ENCODE measurements at places on chromosomes 4 and X.

DNA sequence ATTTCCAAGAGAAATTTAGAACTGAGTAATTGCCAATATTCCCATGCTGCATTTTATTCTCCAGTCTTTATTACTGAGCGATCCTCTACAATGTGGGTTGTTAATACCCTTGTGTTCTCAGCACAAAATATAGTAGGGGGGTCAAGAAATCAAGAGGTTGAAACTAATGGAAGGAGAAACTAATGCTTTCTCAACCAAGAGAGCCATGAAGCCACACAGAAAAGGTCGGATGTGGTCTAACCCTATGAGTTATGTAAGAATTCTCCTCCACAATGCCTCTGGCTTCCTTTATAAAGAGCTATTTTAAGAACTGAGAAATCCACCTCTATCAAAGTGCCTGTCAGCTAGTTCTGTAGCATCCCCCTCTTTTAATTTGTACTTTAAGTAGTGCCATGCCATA, 268.5 kb downstream of the CHIC1 start:
- no peak overlapping the region for H3K27ac ChIP-seq
- H3K27me3 ChIP-seq: no peaks in the 10 kb centered on the region
- no peak overlapping the region for H3K4me3 ChIP-seq
- DNase-seq: no peak
- no peaks in the 10 kb centered on the region for H3K36me3 ChIP-seq

GRCh38 chr4:72701987-72702819, 133.2 kb upstream of the ADAMTS3 start:
- no peaks in the 10 kb centered on the region for H3K27me3 ChIP-seq
- peak overlapping the region; percentile 74 for H3K4me3 ChIP-seq
- no peaks in the 10 kb centered on the region for H3K36me3 ChIP-seq
- peaks cover 5% of the 10 kb centered on the region for H3K4me1 ChIP-seq

GRCh38 chrX:119981286-119982070, 37.9 kb upstream of the NKAP start:
- H3K27me3 ChIP-seq: peaks cover 4% of the 10 kb centered on the region
- no peak overlapping the region for H3K27ac ChIP-seq
- DNase-seq: no peak
- H3K4me3 ChIP-seq: no peak overlapping the region
- H3K36me3 ChIP-seq: no peaks in the 10 kb centered on the region
- no peaks in the 10 kb centered on the region for H3K4me1 ChIP-seq

- H3K36me3 ChIP-seq: peaks cover 20% of the 10 kb centered on the region
- H3K4me3 ChIP-seq: no peak overlapping the region
- no peaks in the 10 kb centered on the region for H3K4me1 ChIP-seq
These were observed 8.3 kb downstream of the PPM1K start for GRCh38 chr4:88275949-88276515.

GRCh38 chrX:111164728-111165127, 68.7 kb downstream of the PAK3 start:
- H3K27me3 ChIP-seq: peaks cover 3% of the 10 kb centered on the region
- peaks cover 6% of the 10 kb centered on the region for H3K4me1 ChIP-seq
- H3K27ac ChIP-seq: no peak overlapping the region
- peak; percentile 35 for DNase-seq

- H3K4me3 ChIP-seq: no peak overlapping the region
- DNase-seq: peak; percentile 50
- peaks cover 2% of the 10 kb centered on the region for H3K36me3 ChIP-seq
- no peak overlapping the region for H3K27ac ChIP-seq
- no peaks in the 10 kb centered on the region for H3K4me1 ChIP-seq
- no peaks in the 10 kb centered on the region for H3K27me3 ChIP-seq
These were observed 10.5 kb downstream of the PPAT start for GRCh38 chr4:56424697-56425514.

DNA sequence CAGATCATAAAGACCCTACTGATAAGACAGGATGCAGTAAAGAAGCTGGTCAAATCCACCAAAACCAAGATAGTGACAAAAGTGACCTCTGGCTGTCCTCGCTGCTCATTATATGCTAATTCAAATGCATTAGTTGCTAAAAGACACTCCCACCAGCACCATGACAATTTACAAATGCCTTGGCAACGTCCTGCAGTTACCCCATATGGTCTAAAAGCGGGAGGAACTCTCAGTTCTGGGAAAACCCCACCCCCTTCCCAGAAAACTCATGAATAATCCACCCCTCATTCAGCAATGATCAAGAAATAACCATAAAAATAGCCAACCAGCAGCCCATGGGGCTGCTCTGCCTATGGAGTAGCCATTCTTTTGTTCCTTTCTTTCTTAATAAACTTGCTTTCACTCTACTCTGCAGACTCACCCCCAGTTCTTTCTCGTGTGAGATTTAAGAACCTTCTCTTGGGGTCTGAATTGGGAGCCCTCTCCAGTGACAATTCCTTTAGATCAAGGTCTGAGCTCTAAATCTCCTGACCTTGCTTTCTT, 217.1 kb upstream of the STS start:
- DNase-seq: no peak
- H3K4me1 ChIP-seq: no peaks in the 10 kb centered on the region
- no peaks in the 10 kb centered on the region for H3K36me3 ChIP-seq
- H3K27ac ChIP-seq: no peak overlapping the region
- H3K27me3 ChIP-seq: no peaks in the 10 kb centered on the region

- no peaks in the 10 kb centered on the region for H3K36me3 ChIP-seq
- H3K27ac ChIP-seq: no peak overlapping the region
- H3K27me3 ChIP-seq: no peaks in the 10 kb centered on the region
- H3K4me3 ChIP-seq: no peak overlapping the region
- DNase-seq: no peak
- peaks cover 34% of the 10 kb centered on the region for H3K4me1 ChIP-seq
These were observed 47.5 kb upstream of the TRIM2 start for GRCh38 chr4:153156721-153157120.

GRCh38 chr4:16264798-16265197, 38.5 kb upstream of the TAPT1 start:
- H3K4me3 ChIP-seq: no peak overlapping the region
- peaks cover 6% of the 10 kb centered on the region for H3K4me1 ChIP-seq
- no peaks in the 10 kb centered on the region for H3K36me3 ChIP-seq
- H3K27ac ChIP-seq: no peak overlapping the region
- peak; percentile 61 for DNase-seq
- no peaks in the 10 kb centered on the region for H3K27me3 ChIP-seq

DNA sequence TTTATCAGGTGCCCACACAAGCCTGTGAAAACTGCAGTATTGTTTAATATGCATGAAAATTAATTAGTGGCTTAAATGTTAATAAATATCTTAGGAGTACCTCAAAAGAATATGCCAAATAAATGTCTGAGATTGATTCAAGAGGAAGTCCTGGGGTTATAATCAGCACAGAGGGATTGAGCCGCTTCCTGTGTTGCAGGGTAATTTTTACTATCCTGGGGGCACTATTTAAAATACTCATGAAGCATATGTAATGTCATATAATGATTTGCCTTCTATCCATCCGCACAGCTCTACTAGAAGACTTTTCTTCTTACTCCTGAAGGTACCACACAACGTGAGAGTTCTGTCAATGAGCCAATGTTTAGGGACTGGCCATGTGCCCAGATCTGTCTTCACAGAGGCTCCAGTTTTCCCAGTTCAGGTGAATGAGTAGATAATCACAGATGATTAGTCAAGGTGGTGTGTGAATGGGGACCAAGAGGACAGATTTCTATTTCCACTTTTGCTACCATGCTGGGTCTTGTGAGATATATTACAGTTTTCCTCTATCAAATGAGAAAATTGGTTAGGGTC, 233.3 kb downstream of the USP46 start:
- no peak overlapping the region for H3K4me3 ChIP-seq
- DNase-seq: no peak
- no peaks in the 10 kb centered on the region for H3K4me1 ChIP-seq
- no peaks in the 10 kb centered on the region for H3K36me3 ChIP-seq
- no peak overlapping the region for H3K27ac ChIP-seq

DNA sequence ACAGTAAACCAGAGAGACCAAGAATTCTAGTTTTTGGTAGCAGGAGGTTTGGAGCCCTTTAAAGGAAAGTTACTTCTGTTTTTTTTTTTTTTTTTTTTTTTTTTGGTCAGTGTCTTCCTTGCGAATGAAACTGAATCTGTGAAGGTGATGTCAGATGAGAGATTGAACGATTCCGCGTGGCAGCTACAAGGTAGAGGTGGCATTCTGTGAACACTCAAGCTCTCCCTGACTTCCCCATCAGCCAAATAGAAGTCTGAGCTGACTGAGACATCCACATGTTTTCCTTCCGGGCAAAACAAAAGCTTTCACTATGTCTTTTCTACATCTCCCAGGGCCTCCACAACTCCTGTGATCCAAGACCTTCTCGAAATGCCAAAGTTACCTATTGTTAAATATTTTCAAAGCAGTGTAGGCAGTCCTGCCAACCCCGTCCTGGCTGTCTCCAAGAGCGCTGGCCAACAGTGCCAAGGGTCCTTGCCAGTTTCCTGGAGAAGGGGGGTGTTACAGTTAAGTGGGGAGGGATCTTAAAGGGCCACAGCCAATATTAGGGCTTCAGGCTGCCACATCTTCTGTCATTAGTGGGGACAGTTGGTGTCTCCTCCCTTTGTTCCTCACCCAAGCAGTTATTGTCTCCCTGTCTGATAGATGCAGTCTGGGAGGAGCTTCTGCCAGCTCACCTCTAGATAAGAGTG, 102.9 kb upstream of the SLC34A2 start:
- no peaks in the 10 kb centered on the region for H3K36me3 ChIP-seq
- no peaks in the 10 kb centered on the region for H3K4me1 ChIP-seq
- no peak for DNase-seq

- H3K4me3 ChIP-seq: no peak overlapping the region
- peaks cover 25% of the 10 kb centered on the region for H3K4me1 ChIP-seq
- H3K27me3 ChIP-seq: no peaks in the 10 kb centered on the region
These were observed 17.6 kb upstream of the CC2D2A start for GRCh38 chr4:15451866-15452765.
